RPMI8226 (cell line): ENCODE measurements at places on chromosomes 3 and 15.

GRCh38 chr3:30146978-30147377, 459.4 kb upstream of the TGFBR2 start:
- no peak for DNase-seq

- no peak for DNase-seq
Measured at GRCh38 chr3:64578797-64579196, 109.0 kb downstream of the ADAMTS9 start.

DNA sequence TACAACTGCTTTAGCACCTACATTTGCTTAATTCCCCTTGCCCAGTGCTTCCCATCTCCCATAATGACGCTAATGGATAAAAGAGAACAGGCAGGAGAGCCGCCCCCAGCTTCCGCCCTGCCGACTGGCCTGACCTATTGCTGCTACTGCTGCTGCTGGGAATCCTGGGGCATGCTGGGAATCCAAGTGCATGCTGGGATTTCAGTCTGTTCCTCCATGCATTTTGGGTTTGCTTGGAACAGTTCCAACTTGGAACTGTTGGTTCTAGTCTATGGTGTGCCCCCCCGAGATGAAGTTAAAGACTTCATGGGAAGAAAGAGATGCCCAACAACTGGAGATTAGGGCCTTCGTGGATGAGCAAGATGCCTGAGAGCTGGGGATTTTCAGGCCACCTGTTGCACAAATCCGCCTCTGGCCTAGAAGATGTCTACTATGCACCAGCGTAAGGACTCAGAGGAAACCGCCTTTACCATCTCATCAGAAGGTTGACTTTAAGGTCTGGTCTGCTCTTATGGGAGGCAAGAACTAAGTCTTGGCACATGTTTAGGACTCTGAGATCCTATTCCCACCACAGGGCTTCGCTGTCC, 29.0 kb downstream of the HAPLN3 start:
- no peak for DNase-seq

- no peak for DNase-seq
Measured at GRCh38 chr3:114428044-114428595, 134.3 kb downstream of the TIGIT start.

DNA sequence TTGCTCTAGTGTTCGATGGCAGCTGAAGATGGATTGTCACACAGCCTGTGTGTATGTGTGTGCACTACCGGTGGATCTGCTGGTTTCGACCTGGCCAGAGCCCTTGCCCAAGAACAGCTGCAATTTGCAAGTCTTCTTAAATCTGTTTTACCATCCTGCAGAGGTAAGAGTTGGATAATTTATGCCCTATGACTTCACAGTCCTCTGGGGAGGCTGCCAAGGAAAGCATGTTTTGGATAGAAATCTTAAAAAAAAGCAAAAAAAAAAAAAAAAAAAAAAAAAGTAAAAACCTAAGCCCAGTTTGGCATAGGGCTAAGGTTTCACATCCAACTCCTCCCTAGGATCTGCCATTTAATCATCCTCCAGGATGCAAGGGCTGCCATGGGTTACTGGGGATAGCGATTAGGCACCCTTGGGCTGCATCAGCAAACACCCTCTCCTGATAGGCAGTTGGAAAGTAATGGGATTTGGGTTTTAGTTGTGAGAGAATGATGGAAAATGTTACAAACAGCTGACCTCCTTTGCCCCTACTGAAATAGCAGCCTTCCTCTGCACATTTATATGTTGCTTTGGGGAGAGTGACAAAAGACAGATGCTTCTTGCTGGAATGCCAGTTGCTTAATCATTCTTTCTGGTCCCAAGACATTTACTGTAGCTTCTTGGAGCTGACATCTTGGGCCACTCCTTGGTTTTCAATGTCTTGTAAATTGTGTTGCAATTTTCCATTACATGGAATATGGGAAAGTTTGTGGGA, 35.4 kb downstream of the CD200R1L start:
- peak; percentile 47 for DNase-seq

DNA sequence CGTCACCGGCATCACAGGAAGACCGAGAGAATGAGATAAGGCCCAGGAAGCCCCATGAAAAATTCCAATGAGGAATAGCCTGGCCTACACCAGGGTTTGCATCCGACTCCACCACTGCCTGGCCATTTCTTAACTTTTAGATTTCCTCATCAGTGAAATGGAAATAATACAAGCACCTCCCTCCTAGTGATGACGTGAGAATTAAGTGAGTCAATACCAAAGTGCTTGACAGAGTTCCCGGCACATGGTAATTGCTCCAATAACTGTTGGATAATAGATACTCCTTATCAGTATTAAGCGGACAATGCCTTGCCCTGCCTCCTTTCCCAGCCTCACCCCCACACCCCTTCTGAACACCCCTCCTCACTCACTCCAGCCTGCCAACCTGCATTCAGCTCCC, 105.4 kb downstream of the TLE3 start:
- DNase-seq = no peak

DNA sequence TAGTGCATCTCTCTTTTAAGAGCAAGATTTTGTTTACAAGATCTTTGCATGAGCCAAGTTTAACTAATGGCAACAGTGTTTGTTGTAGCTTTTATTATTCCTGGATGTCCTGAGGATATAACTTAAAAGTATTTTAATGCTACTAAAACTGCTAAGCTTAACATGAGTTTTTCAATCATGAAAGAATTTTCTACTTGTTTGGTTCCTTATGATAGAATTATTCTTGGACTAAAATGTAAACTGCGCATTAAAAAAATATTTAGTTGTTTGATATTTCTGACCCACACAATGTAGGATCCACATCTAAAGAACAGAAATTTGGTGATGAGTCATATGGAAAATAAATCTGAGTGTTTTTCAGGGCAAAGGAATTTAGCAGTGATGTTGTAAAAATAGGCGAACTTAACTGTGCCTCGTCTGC, 70.8 kb downstream of the RAP2B start:
- no peak for DNase-seq

GRCh38 chr15:73628976-73629797, 4.0 kb downstream of the NPTN start:
- no peak for DNase-seq

- DNase-seq = peak; percentile 40
Measured at GRCh38 chr3:64859625-64860535, 172.1 kb upstream of the ADAMTS9 start.

DNA sequence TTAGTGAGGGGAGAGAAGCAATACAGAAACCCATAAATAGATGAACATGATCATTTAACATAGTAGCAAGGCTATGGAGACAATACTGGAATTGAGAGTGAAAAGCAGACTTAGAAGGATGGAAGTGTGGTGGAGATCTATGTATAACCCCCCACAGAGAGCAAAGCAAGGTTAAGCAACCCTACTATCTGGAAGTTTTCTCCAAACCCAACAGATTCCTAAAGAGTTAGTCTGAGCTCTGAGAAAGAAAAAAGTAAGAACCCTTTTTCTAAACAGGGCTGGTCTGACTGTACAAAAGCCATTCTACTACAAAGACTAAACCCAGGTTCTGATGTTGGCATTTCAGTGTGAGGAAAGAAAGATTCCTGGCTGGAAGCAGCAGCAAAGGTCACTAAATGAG, 153.2 kb downstream of the WNT5A start:
- DNase-seq = no peak

DNA sequence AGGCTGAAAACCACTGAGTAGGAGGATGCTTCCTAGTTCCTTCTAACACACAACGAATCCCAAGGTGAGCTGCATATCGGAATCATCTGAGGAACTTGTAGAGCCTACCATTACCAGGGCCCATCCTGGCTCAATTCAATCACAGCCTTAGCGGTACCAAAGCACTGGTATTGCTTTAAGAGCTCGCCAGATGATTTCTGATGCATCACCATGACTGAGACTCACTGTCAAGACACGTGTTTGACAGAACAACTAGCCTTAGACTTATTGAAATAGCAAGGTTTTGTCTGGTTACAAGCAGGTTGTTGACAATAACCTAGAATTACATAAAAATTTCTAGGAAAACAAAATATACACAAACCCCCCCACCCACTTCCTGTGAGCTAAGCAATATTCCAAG, 68.5 kb downstream of the CBLB start:
- no peak for DNase-seq

DNA sequence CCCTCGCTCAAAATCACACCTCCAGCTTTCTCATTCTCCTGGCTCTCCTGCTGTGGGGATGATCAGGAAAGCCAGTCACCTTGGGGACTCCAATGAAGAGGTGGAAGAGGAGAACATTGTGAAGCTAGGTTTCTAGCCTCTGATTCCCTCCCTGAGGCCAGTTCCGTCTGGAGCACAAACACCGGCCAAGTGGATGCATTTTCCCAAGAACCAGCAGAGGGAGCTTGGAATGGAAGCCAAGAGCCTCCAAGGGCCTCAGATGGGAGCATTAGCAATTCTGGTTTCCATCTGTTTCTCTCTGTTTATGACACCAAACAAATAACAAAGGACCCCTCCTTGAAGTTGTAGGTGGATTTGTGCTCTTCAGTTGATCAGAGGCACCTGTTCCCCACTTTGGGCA, 40.6 kb upstream of the NMNAT3 start:
- DNase-seq = no peak

GRCh38 chr3:17846466-17846865, 104.0 kb upstream of the TBC1D5 start:
- DNase-seq = no peak

- DNase-seq = no peak
Measured at GRCh38 chr3:46701181-46701939, at the start of gene TMIE. TMIE (plus strand) TSS chr3:46701392; CDS start chr3:46701488, 96 bp downstream.

- peak; percentile 13 for DNase-seq
Measured at GRCh38 chr3:33883951-33884561, 85.6 kb downstream of the PDCD6IP start.

- peak; percentile 64 for DNase-seq
Measured at GRCh38 chr15:40333922-40334492, 6.7 kb downstream of the CCDC9B start.

DNA sequence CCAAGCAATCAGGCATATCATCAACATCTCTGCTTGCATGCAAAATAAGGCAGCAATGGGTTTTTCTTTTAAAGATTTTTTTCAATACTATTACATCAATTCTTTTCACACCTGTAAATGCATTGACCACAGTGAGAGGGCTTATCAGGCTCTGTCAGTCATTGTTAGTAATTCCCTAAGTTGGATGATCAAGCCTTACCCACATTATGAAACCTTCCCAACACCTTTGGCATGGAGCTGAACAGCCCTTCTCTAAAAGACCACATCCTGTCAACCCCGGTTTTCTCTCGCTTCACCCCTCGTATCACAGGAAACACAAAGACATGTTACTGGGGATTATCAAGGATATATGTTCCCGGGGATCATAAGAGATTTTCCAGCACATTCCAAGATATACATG, 135.2 kb upstream of the SLC24A5 start:
- DNase-seq = no peak

- no peak for DNase-seq
Measured at GRCh38 chr15:22845289-22845900, 6.9 kb downstream of the NIPA2 start.

- no peak for DNase-seq
Measured at GRCh38 chr15:40448354-40448753, 7.6 kb downstream of the BAHD1 start.

DNA sequence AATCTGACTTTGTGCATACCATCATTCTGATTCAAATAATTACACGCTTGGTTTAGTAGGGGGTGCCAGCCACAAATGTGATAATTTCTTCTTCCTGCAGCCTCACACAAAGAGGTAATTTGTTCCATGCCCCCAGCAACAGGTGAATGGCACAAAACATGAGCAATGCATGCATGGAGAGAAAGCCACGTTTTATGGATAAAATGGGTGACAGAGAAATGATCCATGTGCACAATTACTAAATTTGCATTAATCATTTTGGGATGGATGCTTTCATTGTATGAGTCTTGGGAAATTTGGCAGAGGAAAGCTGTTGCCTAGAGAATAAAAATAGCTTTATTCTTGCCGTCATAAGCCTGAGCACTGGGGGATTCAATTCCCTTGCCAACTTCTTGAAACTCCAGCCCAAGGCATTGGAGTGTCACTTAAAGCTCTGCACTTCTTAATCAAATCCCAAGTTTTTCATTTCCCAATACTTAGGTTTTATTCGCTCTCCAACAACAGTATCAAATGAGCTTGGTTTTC, 411.6 kb downstream of the GBE1 start:
- DNase-seq = no peak

DNA sequence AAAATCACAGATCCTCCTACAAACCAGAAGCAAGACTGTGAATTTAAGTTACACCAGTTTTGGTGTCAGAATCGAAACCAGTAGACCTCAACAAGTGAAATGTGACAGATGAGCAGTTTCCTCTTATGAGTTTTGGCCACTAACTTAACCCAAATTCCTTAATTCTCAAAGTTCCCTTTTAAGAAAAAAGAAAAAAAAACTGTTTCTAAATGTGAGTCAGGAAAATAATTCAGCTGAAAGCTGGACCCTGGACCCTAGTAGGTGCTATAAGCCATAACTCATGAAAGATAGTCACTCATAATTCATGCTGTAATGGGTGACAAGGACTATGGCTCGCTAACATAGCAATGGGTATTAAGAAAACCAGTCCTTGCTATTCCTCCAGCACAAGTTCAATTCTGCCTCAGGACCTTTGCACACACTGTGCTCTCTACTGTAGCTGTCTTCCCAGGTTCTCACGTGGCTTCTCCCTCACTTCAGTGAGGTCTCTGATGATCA, 9.0 kb upstream of the THRB start:
- peak; percentile 23 for DNase-seq

- DNase-seq = no peak
Measured at GRCh38 chr15:51908316-51908715, 63.3 kb downstream of the LEO1 start.

DNA sequence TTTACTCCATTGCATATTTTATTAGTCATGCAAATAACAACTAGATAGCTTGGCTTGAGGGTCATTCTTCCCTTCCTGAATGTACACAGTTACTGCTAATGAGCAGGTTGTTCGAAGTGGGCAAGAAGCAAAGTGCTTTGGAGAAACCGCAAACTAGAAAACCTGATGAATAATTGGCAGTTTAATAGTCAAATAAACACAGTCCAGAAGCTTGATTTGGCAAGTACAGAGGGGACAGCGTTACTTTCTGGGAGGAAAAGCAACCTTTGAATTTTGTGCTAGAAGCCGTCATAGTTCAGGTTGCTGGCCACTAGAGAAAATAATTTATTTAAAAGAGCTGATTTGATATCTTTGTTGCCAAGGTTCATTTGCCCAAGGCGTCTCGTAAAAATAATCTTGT, 94.9 kb downstream of the MFSD1 start:
- DNase-seq = no peak

GRCh38 chr3:75329476-75330097, 334.5 kb upstream of the FRG2C start:
- DNase-seq = no peak

DNA sequence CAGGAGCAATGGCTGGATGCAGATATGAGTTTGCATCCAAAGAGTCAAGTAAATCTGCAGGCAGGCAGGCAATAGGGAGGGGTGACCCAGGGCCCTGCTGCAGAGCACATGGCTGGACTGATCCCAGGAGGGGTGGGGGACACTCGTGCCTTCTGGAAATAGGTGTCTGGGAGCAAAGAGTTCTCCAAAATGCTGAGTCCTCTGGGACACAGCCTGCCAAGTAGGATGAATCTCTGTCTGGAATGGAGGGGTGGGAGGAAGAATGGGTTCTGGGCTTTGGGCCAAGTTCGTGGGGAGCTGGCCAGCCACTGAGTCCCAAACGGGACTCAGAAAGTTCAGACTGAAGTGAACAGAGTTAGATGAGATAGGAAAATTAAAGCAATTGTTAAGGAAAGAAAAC, 214.5 kb downstream of the MTHFS start:
- DNase-seq = no peak
